Activated B cell treated with CpG ODN at 0.5 μM for 24 hours (primary cell): ENCODE measurements at places on chromosomes 7 and 10. TPM values are rescaled to one million over a fixed set of nuclear protein-coding genes. Genes with fewer than 3 reads are reported as not detected.

GRCh38 chr10:73032536-73032935 is 64.1 kb downstream of the P4HA1 start:
- H3K4me1 ChIP-seq: no peaks in the 10 kb centered on the region
- peaks cover 57% of the 10 kb centered on the region for H3K36me3 ChIP-seq
- H3K27ac ChIP-seq: no peak overlapping the region
- H3K27me3 ChIP-seq: no peaks in the 10 kb centered on the region

CNPY1 gene
- total RNA-seq: not detected in 2 replicates

GRCh38 chr7:152596824-152597223 is 79.1 kb downstream of the XRCC2 start:
- no peak overlapping the region for H3K4me3 ChIP-seq
- no peaks in the 10 kb centered on the region for H3K36me3 ChIP-seq
- H3K27ac ChIP-seq: no peak overlapping the region
- peaks cover 2% of the 10 kb centered on the region for H3K27me3 ChIP-seq
- H3K4me1 ChIP-seq: no peaks in the 10 kb centered on the region

ABCB4 gene
- 17.5 and 19.8 TPM in 2 replicates for total RNA-seq

- no peaks in the 10 kb centered on the region for H3K36me3 ChIP-seq
- no peak for DNase-seq
- no peaks in the 10 kb centered on the region for H3K4me1 ChIP-seq
Observed at GRCh38 chr10:73576890-73577591, 14.1 kb downstream of the USP54 start.

- H3K4me1 ChIP-seq: no peaks in the 10 kb centered on the region
- peaks cover 4% of the 10 kb centered on the region for H3K27me3 ChIP-seq
- H3K36me3 ChIP-seq: no peaks in the 10 kb centered on the region
- no peak overlapping the region for H3K4me3 ChIP-seq
- no peak for DNase-seq
- no peak overlapping the region for H3K27ac ChIP-seq
Observed at GRCh38 chr7:154879629-154880028, 123.3 kb downstream of the PAXIP1 start.

DNA sequence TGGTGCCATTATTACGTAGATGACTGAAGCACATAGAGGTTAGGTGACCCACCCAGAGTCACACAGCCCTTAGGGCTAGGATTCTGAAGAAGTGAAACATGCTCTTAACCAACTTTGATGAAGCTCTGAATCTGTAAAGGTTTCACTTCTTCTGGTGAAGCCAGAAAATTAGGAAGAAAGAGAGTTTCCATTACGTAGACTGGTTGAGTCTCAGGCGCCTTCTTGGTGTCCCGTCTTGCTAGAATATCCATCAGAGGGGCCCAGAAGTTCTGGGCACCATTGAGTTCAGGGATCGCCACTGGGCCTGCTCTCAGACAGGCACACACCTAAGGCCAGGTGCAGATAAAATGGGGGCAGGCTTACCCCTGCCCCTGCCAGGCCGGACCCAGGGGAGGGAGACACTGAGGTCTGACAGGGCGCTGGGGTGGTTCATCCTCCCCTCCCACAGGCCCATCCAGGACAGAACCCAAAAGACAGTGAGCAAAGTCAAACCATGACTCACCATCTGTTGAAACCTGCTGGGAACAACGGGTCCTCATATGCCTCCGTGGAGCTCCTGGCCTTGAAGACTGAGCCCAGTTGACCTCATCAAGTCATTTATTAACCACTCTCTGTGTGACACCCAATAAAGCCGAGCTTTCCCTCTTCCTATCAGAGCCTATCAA is 33.2 kb downstream of the DRGX start:
- peaks cover 3% of the 10 kb centered on the region for H3K27me3 ChIP-seq
- no peaks in the 10 kb centered on the region for H3K36me3 ChIP-seq
- peak overlapping the region; percentile 54 for H3K4me3 ChIP-seq
- peaks cover 12% of the 10 kb centered on the region for H3K4me1 ChIP-seq

DNA sequence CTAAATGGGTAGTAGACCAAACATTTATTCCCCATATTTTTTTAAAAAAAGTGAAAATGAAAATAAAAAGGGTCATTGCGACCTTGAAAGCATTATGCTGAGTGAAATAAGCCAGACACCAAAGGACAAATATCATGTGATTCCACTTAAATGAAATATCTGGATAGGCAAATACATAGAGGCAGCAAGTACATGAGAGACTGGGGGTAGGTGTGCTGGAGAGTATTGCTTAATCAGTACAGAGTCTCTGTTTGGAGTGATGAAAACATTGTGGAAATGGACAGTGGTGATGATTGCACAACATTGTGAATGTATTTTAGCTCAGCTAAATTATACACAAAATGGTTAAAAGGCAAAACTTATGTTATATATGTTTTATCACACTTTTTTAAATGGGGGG is 169.4 kb downstream of the AKR1D1 start:
- H3K27me3 ChIP-seq: no peaks in the 10 kb centered on the region
- no peak overlapping the region for H3K27ac ChIP-seq

GPR85 gene
- total RNA-seq: not detected in 2 replicates

GRCh38 chr7:24877790-24878311 is 102.1 kb downstream of the OSBPL3 start:
- peak overlapping the region; percentile 64 for H3K4me3 ChIP-seq
- H3K36me3 ChIP-seq: no peaks in the 10 kb centered on the region
- H3K27me3 ChIP-seq: no peaks in the 10 kb centered on the region
- H3K4me1 ChIP-seq: peaks cover 34% of the 10 kb centered on the region
- DNase-seq: no peak
- peak overlapping the region; percentile 83 for H3K27ac ChIP-seq

GRCh38 chr10:35400595-35401268 is 64.4 kb downstream of the CCNY start:
- H3K27ac ChIP-seq: no peak overlapping the region
- H3K4me3 ChIP-seq: no peak overlapping the region
- peaks cover 42% of the 10 kb centered on the region for H3K4me1 ChIP-seq
- no peaks in the 10 kb centered on the region for H3K27me3 ChIP-seq

DNA sequence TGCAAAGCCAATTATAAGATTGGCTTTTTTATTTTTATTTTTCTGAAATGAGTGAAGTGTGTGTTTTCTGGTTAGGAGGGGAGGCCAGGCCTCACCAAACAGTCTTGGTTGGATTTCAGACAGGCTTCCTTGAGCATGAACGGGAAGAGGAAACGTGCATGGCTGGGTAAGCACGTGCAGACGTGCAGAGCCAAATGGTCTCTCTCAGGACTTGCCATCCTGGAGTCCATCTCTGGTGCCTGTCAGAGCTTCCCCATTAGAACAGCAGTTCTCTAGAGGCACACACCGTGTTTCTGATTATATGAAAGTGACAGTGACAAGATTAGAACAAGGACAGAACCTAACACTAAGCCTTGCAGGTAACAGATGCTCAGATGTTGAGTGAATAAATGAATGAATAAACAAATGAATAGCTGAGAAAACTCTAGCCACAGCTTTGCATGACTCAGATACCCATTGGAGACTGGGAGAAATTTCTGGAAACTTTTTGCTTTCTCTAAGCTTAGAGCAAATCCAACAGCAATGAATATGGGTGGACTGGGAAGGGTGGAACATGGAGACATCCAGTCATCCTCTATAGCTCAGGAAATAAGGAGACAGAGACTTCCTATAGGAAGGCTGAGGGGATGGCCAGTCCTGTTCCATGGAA is 11.8 kb upstream of the CALD1 start:
- peaks cover 33% of the 10 kb centered on the region for H3K4me1 ChIP-seq
- DNase-seq: no peak
- no peaks in the 10 kb centered on the region for H3K36me3 ChIP-seq
- peak overlapping the region; percentile 89 for H3K27ac ChIP-seq
